ENCODE measurements at places on chromosomes 16 and 17. TPM values are rescaled to one million over a fixed set of nuclear protein-coding genes. Genes with fewer than 3 reads are reported as not detected.

PNMT gene
- total RNA-seq, result not detected

DNA sequence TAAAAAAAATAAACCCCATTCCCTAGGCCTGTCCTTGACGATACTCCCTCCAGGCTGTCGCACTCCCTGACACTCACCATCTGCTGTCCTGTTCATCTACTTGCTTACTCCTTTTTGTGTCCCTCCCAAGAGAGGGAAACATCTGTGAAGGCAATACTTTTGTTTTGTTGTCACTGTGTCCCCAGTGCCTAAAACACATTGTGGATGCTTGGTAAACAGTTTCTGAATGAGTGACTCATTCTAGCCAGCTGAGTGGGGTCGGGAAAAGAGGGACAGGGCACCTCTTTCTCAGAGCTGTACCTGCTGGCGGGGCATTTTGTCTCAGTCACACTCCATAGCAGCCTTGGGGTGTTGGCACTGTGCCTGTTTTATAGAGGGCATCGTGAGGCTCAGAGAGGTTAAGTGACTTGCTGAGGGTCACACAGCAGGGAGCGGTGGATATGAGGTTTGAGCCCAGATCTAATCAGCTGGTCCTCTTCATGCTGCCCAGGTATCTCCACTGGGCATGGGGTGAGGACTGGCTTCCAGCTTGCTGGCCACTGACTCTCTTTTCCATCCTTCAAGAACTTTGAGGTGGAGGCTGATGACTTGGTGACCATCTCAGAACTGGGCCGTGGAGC lies 15.6 kb downstream of the MAP2K3 start:
- DNase-seq, result no peak

- no peak for DNase-seq
These were observed 69.8 kb downstream of the MRTFB start for GRCh38 chr16:14140923-14141322.

DNA sequence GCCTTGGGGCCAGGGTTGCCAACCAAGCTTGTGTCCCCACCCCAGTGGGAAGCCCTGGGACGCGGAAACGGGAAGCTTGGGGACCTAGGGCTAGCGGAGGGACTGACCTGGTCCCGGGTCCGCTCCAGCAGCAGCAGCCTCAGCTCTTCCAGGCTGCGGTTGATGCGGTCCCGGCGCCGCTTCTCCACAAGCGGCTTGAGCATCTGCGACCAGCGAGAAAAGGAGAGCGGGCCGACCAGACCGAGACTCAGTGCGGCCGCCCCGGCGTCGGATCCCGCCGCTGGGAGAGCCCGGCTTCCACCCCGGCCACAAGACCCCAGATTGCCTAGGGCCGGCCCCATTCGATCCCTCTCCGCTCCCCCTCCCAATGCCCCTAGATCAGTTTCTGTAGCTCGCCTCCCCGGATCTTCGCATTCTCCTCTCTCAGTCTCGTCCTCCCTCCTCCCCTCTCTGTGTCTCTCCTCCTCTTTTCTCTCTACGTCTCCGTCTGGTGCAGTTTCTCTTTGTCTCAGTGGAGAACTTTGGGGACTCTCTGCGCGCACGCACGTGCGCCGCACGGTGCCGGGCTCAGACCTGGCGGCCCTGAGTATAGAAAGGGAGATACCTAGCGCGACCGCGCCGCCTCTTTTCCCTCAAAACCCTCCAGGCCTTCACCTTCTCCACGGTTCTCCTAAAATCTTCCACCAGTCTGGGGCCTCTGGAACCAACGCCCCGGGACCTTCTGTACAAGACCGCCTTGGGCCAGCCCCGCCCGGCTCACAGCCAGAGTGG lies 797 bp downstream of the HES7 start:
- peak; percentile 58 for DNase-seq

DNA sequence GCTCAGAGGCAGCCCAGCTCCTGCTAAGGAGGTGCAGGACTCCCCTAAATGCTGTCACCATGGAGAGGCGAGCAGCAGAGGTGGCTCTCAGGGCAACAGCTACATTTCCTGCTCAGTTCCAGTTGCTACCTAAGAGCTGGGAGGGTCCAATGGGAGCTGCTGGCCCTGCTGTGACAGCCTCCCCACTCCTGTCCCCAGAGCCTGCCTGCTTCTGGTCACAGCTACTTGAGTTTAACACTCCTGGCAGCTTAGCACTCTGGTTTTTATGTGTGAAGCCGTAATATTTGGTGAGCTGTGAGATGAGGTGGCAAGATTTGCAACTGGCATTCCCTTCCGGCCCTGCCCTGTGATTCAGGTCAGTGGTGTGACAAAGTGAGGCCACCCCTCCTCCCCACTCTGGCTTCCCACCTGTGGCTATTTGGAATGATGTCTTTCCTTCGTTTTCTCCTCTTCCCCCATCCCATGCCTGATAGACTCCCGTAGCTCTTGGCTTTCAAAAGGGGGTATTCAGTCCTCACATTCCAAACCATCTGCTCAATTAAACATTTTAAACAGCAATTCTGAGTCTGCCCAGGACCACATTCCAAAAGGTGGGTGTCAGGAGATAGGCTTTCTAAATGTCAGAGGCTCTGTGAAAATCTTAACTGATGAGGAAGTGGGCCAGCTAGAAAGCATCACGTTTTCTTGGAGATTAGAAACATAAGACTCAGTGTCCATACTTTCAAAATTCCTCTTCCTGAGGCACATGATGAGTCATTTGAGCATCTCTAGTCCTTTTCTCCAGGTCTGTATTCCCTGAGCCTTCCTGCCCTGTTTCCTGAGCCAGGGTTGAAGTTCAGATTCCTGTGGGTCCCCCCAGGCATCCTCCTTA lies 42.6 kb upstream of the SKAP1 start:
- DNase-seq, result no peak

DNA sequence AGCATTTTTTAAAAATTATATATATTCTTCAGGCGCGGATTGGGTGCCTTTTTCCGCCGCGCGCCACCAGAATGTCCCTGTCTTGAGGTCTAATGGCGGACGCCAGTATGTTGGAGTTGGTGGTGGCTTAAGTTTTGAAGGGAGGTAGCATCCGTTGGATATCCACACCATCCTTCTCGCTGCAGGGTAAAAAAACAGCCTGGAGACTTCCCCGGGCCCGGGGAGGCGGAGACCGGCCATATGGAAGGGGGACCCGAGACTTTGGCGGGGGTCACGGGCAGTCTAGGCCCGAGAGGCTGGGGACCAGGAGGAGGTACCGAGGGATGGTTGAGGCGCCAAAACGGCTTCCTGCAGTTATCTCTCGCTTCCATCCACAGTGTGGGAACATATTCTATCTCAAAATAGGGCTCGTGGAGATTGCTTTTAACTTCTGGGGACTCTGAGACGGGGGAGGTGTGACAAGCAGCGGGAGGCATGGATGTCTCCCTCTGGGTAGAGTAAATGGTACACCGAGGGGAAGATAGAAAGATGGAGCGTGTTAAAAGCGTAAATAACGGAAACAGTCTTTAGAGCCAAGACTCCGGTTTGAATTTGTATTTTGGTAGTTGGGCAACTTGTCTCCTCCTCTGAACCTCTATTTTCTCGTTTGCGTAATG lies at the start of gene SF3B3:
Gene SF3B3 (plus strand): TSS at position 74 of the 656 bp plus-strand sequence. CDS start 2,841 bp downstream, outside the sequence.
- DNase-seq, result peak; percentile 80
